ENCODE measurements at places on chromosomes 7 and 10.

- DNase-seq: no peak
Measured at GRCh38 chr7:6536262-6537260, 14.7 kb downstream of the GRID2IP start.

- DNase-seq: no peak
Measured at GRCh38 chr7:124550036-124550435, 215.6 kb downstream of the GPR37 start.

DNA sequence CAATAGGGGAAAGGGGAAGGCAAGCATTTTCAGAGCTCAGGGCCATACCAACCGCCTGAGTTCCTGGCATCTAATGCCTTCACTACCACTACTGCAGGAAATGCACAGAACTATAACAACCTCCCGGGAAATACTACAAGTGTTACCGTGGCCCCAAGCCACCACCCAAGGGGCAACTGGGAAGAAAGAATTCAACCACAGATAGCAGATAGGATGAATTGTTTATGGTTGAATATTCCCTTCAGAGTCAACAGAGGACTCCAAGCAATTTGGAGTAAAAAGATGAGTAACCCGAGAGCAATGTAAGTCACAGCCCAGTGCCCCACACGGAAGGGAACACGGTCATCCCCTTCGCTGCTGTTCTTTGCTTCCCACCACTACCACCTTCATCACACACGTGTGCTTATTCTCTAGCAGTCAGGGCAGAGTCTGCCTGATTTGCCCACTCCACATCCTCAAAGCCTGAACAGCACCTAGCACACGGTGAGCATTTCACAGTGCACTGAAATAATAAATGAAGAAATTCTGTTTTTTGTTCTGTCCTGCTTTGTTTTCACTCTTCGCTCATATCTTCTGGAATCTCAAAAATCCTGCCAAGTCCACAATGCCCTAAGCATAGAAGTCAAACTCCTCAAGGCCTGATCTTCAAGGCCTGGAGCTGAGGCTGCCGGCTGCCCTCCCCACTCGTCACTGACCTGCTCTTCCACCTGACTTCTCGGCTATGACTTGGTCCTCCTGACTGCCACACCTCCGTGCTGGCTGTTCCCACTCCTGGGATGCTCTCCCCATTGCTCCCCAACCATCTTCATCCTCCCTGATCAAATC, 221.1 kb downstream of the KCNMA1 start:
- no peak for DNase-seq

GRCh38 chr7:123792547-123792946, 43.7 kb upstream of the WASL start:
- no peak for DNase-seq

GRCh38 chr7:134809616-134810015, 30.2 kb downstream of the CALD1 start:
- DNase-seq: no peak
